ENCODE measurements at places on chromosomes 16 and 17. TPM values are rescaled to one million over a fixed set of nuclear protein-coding genes. Genes with fewer than 3 reads are reported as not detected.

The WSCD1 gene
- total RNA-seq = 2.1 TPM

DNA sequence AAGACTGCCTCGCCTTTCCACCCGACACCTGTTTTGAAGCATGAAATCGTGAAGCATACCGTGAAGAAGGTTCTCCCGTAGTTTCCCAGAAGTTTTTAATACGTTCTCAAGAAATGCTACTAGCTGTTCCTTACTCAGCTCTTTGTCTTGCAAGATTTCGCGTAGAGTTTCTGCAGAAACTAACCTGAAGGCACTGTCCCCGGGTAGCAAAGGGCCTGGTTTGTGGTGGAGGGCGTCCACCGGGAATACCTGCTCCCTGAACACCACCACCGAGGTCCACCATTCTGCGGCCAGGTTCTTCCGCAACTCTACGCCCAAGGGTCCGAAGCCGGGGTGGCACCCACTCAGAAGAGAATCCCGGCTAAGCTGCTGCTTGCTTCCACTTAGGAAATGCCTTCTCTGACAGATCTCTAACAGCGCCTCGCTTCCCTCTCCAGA, 487 bp downstream of the POLG2 start:
- peak overlapping the region; percentile 86 for H3K27ac ChIP-seq
- H3K4me1 ChIP-seq = peaks cover 65% of the 10 kb centered on the region
- H3K36me3 ChIP-seq = peaks cover 32% of the 10 kb centered on the region
- H3K27me3 ChIP-seq = no peaks in the 10 kb centered on the region
- no peak for DNase-seq
- peak overlapping the region; percentile 76 for H3K4me3 ChIP-seq

DNA sequence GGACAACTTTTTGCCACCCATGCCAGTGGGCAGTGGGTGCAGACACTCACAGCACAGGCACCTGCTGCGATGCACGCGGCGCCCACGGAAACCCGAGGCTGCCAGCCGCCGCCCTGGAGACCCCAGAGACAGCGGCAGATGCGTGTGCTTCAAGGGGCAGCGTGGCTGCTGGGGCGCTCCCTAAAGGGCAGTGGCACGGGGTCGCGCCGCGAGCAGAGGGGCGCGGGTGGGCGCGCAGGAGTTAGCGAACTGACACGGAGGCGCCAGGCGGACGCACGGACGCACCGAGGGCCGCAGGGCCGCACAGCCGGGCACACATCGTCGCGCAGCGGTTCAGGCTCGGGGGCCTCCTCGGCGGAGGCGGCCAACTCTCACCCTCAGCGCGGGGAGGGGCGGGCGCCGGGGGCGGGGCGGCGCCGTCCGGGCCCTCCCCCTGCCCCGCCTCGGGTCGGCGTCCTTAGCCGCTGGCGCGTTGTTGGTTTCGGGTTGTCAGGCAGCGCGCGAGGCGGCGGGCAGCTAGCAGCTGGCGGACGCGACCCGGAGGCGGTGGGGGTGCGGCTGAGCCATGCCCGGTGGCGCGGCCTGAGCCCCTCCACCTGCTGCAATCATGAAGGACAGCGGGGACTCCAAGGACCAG, at the start of gene KIF19:
KIF19 (plus strand) TSS at position 484 of the 637 bp plus-strand sequence; CDS start at position 608, 124 bp downstream.
- H3K36me3 ChIP-seq = no peaks in the 10 kb centered on the region
- no peak within 1 kb of the TSS for H3K4me3 ChIP-seq
- no peaks in the 10 kb centered on the region for H3K4me1 ChIP-seq
- H3K27ac ChIP-seq = no peak within 1 kb of the TSS

- no peaks in the 10 kb centered on the region for H3K36me3 ChIP-seq
- no peak overlapping the region for H3K4me3 ChIP-seq
- peak overlapping the region; percentile 42 for H3K27ac ChIP-seq
- peaks cover 4% of the 10 kb centered on the region for H3K27me3 ChIP-seq
- H3K4me1 ChIP-seq = no peaks in the 10 kb centered on the region
Observed at GRCh38 chr16:57634171-57634570, 5.7 kb downstream of the ADGRG1 start.

- H3K4me1 ChIP-seq = no peaks in the 10 kb centered on the region
- H3K27me3 ChIP-seq = no peaks in the 10 kb centered on the region
- no peaks in the 10 kb centered on the region for H3K36me3 ChIP-seq
- no peak for DNase-seq
- no peak overlapping the region for H3K4me3 ChIP-seq
Observed at GRCh38 chr16:26120729-26121128, 429.0 kb downstream of the HS3ST4 start.

DNA sequence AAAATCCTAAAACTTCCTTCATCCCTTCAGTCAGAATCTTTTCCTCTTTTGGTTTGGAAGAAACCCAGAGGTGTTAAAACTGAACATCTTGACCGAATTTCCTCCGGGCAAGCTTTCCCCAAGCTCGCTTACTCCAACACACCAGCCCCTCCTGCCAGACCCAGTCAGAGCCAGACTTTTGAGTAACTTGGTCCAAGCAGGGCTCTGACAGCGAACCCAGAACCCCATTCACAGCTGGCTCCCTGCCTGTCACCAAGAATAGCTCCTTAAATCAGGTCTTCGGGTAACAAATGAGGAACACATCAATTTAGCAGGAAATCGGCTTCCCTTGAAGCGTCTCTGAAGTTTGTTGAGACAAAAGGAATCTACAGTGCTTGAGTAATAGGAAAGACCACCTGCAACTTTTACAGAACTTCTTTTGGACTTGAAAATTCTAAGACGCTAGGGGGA, 27.3 kb downstream of the GAS7 start:
- DNase-seq = peak; percentile 86
- no peaks in the 10 kb centered on the region for H3K27me3 ChIP-seq
- no peaks in the 10 kb centered on the region for H3K36me3 ChIP-seq
- H3K4me3 ChIP-seq = no peak overlapping the region
- H3K4me1 ChIP-seq = no peaks in the 10 kb centered on the region

The VAT1 gene
- 164 TPM for total RNA-seq

GRCh38 chr16:85220125-85220839, 108.0 kb upstream of the CIBAR2 start:
- H3K27ac ChIP-seq = peak overlapping the region; percentile 76
- H3K4me1 ChIP-seq = peaks cover 23% of the 10 kb centered on the region
- H3K36me3 ChIP-seq = no peaks in the 10 kb centered on the region
- H3K27me3 ChIP-seq = no peaks in the 10 kb centered on the region
- peak overlapping the region; percentile 28 for H3K4me3 ChIP-seq
- DNase-seq = peak; percentile 93

- peaks cover 52% of the 10 kb centered on the region for H3K4me1 ChIP-seq
- no peak overlapping the region for H3K4me3 ChIP-seq
- H3K27me3 ChIP-seq = no peaks in the 10 kb centered on the region
Observed at GRCh38 chr16:3793161-3793576, 75.8 kb upstream of the TRAP1 start.

DNA sequence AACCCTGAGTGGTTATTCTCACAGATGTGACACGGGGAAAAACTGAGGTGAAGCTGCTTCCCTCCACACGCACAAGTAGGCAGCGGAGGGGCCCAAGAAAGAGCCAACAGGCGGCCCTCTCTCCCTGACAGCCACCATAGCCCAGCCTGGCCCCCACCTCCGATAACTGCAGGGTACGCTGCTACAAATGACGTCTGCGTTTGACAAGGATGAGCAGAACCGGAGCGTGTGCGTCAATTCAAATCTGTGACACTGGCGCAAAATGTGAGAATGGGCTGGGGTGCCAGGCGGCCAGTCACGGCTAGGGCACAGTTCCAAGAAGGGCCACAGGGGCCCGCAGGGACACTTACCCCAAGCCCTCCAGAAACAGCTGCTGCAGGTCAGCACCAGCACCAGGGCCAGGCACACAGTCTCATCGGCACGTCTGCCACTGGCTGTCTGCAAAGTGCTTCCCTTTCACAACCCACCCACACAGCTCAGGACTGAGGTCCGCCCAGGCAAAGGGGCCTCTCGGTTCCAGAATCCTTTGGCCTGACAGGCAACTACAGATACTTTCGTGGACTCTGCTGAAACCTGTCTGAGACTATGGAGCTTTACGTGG, 14.4 kb downstream of the AXIN1 start:
- H3K4me1 ChIP-seq = no peaks in the 10 kb centered on the region
- DNase-seq = no peak
- H3K27ac ChIP-seq = no peak overlapping the region
- H3K4me3 ChIP-seq = no peak overlapping the region
- H3K36me3 ChIP-seq = no peaks in the 10 kb centered on the region

All from sigmoid colon (tissue), 7 donors.